ENCODE measurements at places on chromosomes 3 and 15. TPM values are rescaled to one million over a fixed set of nuclear protein-coding genes. Genes with fewer than 3 reads are reported as not detected.

The CAMK2N2 gene
- total RNA-seq = not detected

The CPB1 gene
- total RNA-seq = not detected

The BNIP2 gene
- total RNA-seq = 114 TPM

The ADGRG7 gene
- not detected for total RNA-seq

The CIDEC gene
- total RNA-seq = 0.09 TPM

The SENP8 gene
- total RNA-seq = 1.1 TPM

The BSN gene
- under 0.01 TPM for total RNA-seq

The CADM2 gene
- total RNA-seq = under 0.01 TPM

Data from endothelial cell of coronary artery (primary cell).